ENCODE measurements at places on chromosomes 5 and 9. TPM values are rescaled to one million over a fixed set of nuclear protein-coding genes. Genes with fewer than 3 reads are reported as not detected.

Gene PCDHA9
- 12.3 TPM for total RNA-seq

Gene PCDHB3
- total RNA-seq: 9.8 TPM

Gene INSYN2B
- 0.74 TPM for total RNA-seq

Gene CCNJL
- 2.2 TPM for total RNA-seq

Gene TRPM3
- 22.1 TPM for total RNA-seq

Gene SHOC1
- total RNA-seq: not detected

Gene BSPRY
- 0.25 TPM for total RNA-seq

Gene EPB41L4B
- total RNA-seq: 2.0 TPM

Gene CARTPT
- total RNA-seq: 0.74 TPM

Gene MSMP
- not detected for total RNA-seq

Gene CCDC69
- 0.49 TPM for total RNA-seq

Gene LMNB1
- total RNA-seq: 55.8 TPM

Gene CHMP5
- 85.6 TPM for total RNA-seq

Gene CTXN3
- 3.2 TPM for total RNA-seq

All from temporal lobe (tissue), 4 donors.